Kidney glomerular epithelial cell (primary cell): ENCODE measurements at places on chromosomes 6 and 20.

GRCh38 chr6:1591243-1591642 lies 18.5 kb upstream of the FOXC1 start:
- DNase-seq = no peak

DNA sequence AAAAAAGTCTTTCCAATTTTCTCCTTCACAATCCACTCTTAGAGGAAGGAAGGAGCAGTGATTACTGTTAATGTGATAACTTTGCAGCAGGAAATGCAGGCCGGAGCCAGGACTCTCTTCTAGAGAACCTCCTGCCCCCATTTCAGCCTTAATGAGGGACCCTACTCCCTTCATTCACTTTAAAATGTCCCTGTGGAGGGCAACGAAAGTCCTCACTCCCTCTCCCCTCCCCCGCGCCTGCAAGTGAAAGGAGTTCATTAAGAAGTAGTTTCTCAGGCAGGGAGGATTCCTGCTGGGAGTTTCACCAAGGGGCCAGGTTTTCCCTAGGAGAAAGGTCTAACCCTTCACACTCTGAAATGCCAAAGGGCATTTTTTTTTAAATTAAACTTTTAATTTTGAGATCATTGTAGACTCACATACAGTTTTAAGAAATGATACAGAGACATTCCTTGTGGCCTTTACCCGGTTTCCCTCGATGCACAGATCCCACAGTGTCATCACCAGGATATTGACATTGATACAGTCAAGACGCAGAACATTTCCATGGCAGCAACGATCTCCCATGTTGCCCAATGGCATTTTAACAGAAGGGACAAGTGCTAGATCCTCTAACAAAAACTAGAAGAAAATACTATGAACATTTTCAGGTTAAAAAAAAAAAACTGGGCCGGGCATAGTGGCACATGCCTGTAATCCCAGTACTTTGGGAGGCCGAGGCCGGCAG lies 6.8 kb upstream of the COMMD7 start:
- DNase-seq = no peak

DNA sequence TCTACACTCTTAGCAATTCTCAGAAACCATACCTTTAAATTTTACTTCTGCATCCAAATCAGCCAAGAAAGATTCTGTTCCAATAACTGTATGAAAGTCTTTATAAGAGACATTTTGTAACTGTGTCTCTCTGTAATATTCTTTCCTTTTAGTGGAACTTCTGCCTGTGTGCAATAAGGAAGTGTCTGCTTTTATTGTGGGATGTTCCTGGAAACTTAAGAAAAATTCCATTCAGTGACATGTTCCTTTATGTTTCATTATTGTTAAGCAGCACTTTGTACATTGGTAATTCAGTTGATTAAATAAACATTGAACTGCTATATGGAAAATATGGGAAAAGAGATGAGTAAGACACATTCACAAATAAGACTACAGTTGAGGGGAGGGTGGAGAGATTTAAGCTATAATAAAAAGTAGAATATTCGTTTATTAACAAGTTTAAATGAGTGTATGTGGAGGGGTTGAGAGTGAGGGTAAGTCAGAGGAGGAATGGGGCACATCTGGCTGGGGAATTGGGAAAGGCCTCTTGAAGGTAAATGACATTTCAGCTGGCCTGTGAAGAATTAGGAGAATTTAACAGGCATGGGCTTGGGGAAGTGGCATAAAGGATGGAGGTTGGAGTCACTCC lies 11.9 kb downstream of the NUS1 start:
- no peak for DNase-seq

DNA sequence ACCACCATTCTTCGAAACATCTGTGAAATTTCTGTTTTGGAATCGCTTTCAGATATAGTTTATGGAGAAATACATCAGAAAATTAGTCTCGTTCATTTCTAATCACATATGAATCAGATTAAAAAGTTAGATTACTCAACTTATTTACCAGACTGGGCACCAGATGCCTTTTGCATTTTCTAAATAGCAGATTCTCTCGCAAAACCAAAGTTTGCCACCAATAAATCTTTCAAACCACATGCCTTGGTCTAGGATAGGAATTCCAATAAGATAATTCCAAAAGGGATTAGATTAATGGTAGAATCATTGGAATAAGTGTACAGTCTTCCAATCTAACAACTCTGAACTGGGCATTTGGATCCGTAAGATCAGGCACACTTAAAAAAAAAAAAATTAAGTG lies 160.4 kb upstream of the TAB2 start:
- DNase-seq = no peak

GRCh38 chr20:50804437-50805348 lies 9.8 kb downstream of the BCAS4 start:
- no peak for DNase-seq

- DNase-seq = no peak
Observed at GRCh38 chr6:155001482-155001881, 6.4 kb downstream of the TIAM2 start.

- no peak for DNase-seq
Observed at GRCh38 chr20:57146155-57146554, 120.3 kb downstream of the BMP7 start.

DNA sequence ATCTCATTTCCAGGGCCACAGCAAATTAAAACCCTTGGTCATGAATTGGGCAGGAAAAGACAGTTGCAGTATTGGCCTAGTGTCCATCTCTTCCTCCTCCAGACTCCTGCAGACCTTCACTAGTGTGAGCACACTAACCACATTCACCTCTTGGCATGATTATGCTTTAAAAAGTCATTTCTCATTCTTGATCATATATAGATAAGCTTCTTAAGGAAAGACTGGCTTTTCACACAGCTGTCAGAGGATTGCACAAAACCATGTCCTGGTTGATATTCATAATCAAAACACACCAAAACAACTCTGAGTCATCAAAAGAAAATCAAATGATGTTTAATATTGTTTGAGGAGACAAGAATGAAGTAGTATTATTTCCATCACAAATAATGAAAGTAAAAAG lies 52.1 kb downstream of the TMEM200A start:
- no peak for DNase-seq

DNA sequence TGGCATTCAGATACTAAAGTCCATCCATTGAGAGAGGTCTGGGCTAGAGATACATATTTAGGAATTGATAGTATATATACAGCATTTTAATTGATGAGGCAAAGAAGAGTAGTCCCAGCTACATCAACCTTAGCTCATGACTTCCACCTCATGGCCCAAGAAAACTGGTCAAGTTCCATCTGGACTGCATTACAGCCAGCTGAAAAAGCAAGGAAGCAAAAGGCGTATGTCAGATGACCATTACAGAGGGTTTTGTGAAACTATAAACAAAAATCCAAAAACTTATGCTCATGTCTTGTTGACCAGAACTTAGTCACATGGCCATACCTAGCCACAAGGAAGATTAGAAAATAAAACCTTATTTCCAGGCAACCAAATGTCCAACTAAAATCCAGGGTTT lies 46.8 kb upstream of the RNF146 start:
- no peak for DNase-seq

DNA sequence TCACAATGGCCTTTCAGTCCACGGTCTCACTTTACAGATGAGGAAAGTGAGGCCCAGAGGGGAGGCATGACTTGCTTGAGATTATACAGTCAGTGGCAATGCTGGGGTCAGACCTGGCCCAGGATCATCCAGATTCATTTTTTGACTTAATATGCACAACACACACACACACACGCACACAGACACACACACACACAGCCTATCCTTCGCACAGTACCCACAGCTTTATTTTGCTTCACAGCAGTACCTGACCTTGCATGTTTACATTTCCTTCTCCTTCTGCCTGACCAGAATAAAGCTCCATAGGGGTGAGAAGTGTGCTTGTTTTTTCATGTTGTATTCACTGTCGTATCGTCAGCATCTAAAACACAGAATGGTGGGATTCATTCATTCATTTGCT lies 79.8 kb downstream of the VEGFA start:
- no peak for DNase-seq

GRCh38 chr6:18976091-18976490 lies 588.9 kb downstream of the RNF144B start:
- DNase-seq = no peak
